ENCODE measurements at places on chromosomes 2 and 18.

- DNase-seq = no peak
These were observed 592.1 kb downstream of the TDRD15 start for GRCh38 chr2:21715887-21716286.

GRCh38 chr2:157318884-157319283 is 6.7 kb downstream of the ERMN start:
- DNase-seq = no peak

GRCh38 chr18:50848061-50848551 is 28.3 kb upstream of the MRO start:
- DNase-seq = no peak

- no peak for DNase-seq
These were observed 6.5 kb downstream of the RBBP8 start for GRCh38 chr18:22939649-22940048.

Data from brain pericyte (primary cell).